ENCODE measurements at places on chromosomes 6 and 20.

DNA sequence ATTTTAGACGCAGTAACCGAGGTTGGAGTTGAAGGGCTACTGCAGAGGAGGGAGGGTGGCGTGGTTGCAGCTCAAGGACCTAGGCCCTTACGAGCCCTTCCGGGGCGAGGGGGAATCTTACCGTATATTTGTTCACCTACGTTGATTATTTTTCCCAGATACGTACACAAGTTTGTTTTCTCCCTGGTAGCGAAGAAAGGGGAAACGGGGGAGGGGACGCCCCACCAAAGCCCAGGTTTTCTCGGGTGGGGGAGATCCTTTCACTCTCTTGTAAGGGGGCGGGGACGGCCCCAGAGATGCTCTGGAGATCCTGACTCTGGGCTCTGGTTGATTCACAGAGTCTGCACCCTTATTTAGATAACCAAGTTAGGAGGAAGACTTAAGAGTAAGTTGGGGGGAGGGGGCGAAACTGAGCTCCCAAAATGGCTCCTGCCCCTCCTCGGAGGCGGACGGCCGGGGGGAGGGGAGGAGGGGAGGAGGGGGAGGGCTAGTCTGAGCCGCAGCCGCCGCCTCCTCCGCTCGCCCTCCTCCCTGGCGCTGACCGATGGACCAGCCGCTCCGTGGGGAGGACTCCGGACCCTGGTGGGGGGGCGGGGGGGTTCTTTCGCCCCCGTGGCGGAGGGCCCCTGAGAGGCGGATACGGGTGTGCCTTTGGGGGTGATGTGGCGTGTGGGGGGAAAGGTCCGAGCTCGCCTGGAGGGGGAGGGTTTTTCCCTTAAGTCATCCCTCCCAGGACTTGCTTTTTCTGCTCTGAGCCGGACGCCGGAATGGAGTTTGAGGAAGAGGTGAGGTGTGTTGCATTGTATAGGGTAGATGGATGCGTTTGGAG lies 2.2 kb downstream of the BRD2 start:
- DNase-seq, result peak; percentile 85

- no peak for DNase-seq
Measured at GRCh38 chr6:36419310-36419709, 23.3 kb downstream of the PXT1 start.

GRCh38 chr20:59666586-59666985 lies 62.2 kb downstream of the PHACTR3 start:
- no peak for DNase-seq

DNA sequence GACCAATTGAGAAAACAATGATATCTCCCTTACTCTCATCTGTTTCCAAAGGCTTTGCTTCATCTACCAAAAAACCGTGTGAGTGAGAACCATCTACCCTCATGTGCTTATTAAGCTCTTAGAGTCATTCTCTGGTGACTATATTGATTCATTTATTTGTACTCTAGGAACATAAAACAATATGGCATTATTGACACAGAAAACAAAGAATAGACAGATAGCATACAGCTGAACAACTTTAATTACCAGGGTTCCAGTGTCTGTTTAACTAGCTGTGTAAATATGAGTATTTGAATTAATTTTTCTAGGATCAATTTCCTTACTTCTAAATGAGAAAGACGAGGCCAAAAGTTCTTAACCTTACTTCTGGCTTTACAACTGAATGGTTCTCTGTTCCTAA lies 31.3 kb upstream of the HEY2 start:
- no peak for DNase-seq

DNA sequence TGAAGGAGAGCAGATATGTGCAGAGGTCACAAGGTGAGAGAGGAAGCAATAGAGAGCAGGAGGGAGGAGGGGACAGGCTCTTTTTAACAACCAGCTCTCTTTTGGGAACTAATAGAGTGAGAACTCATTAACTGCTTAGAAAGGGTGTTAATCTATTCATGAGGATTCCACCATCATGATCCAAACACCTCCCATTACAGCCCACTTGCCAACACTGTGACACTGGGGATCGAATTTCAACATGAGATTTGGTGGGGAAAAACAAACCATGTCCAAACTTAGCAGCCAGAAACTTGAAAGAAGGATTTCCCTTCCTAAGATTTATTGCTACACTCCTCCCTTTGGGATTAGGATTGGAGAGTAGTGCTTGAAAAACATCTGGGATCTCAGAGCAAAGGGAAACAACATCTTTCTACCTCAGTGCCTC lies 135.5 kb upstream of the PLCB4 start:
- DNase-seq, result no peak

DNA sequence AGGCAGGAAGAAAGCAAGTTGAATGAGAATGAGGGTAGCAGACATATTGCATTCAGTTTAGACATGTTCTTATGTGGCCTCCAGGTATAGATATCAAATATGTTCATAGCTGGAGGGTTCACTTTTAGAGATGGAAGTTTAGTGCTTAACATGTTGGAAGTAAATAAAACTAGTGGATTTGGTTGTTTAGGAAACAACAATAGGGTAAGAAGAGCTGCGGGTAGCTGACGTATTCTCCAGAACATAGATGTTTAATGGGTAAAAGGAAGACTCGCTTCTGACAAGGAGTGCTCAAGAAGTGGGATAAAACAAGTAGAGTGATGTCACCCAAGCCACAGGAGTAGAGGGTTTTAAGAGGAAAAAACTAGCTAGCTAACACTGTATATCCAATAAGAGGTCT lies 128.4 kb upstream of the COL21A1 start:
- no peak for DNase-seq

DNA sequence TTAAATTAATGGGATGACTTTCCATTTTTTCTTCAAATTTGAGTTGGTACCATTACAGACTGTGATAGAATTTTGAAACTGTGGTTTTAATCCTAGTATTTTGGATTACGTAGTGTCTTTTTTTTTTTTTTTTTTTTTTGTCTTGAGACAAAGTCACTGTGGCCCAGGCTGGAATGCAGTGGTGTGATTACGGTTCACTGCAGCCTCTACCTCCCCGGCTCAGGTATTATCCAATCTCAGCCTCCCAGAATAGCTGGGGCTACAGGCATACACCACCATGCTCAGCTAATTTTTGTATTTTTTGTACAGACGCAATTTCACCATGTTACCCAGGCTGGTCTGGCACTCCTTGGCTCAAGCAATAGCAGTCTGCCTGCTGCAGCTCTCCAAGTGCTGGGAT lies 87.1 kb downstream of the SOX4 start:
- DNase-seq, result no peak

DNA sequence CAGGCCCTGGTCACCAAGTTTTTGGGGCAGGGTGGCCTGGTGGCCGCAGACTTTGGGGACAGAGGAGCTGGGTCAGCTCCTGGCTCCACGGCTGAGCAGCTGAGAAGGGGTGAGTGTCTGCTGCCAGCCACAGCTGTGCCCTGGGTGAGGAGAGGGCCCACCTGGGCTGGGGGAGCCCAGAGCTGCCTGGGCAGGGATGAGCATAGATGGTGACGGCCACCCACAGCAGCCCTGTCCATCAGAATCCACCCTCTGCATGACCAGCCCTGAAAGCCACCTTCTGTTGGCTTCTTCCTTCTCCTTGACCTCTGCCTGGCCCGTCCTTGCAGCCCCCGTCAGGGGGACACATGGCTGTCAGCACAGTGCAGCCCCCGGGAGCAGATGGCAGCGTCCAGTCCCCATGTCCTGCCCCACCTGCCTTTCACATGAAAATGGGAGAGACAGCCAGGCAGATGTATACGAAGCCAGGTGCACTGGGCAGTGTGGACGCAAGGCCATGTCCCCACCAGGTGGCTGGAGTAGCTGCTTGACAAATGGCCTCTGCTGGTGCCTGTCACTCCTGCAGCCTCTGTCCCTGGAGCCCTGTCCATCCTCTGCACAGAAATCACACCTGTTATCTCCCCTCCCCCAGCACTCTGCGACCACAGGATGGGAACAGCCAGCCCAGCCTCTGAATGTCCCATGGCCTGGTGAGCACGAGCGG lies 220.8 kb downstream of the PREX1 start:
- DNase-seq, result no peak

- no peak for DNase-seq
Measured at GRCh38 chr6:19757036-19757435, 80.1 kb upstream of the ID4 start.

DNA sequence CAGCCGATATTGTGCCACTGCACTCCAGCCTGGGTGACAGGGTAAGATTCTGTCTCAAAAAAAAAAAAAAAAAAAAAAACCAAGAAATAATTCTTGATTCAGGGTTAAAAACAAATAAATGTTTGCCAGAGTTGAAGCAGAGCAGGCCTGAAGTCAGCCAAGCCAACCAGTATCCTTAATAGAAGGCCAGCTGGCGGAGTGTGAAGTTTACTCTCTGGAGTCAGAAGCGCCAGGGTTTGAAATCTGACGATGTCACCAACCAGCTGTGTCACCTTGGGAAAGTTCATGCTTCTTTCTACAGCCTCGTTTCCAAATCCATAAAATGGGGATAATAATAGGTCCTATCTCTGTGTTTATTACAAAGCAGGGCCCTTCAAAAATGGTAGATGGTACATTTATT lies 73.0 kb upstream of the ENPP5 start:
- no peak for DNase-seq

- DNase-seq, result no peak
Measured at GRCh38 chr6:135372758-135373157, 124.8 kb downstream of the AHI1 start.

DNA sequence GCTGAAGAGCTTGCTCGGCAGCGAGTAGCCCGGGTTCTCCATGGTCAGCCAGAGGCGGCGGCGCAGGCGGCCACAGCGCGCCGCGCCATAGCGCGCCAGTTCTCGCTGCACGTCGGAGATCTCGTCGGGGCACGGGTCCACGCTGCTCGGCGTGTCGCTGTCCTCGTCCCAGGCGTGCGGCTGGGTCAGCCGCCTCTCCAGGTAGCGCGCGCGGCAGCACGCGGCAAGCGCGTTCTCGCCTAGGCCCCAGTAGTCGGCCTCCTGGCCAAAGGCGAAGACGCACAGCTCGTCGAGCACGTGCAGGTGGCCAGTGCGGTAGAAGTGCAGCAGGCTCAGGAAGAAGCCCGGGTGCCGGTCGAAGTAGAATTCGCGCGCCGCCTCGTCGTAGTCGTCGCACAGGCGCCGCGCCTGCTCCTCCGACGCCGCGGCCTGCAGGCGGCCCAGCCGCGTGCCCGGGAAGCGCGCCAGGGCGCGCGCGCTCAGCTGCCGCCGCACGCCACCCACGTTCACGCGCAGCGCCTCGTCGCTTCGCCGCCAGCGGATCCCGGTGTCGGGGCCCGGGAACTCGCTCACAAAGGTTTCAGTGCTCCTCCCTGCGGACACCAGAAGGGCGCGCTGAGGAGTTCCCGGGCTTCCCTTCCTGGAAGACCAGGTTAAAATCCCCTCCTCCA lies 2.7 kb downstream of the KCNS1 start:
- DNase-seq, result no peak

DNA sequence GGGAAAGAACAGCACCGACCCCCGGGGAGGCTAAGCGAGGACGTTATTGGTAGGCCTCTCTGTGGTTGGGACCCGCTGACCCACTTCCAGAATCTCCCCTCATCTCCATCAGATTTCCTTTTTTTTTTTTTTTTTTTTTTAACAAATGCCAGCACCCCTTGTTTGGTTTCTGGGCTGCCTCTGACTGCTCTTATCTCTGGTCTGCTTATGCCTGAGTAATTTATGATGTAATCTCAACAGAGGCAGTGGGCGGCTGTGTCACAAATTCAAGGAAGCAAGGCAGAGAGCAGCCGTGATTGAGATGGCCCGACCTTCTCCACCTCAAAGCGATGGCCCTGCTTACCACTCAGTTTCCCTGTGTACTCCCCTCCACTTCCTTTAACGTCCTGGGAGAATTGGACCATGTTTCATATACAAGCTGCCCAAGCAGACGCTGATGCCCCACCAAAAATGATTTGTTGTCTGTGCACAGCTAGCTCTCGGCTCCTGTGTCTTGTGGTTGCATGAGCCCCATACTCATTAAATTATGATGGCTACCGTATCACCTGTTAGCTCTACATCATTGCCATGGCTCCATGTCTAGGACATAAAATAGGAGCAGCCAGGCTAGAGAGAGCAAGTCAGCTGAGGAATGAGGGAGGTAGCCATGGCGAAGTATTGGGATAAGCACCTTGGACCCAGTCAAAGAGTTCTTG lies 98.1 kb downstream of the ZNF217 start:
- no peak for DNase-seq

- DNase-seq, result no peak
Measured at GRCh38 chr6:112437058-112437457, 89.9 kb downstream of the RFPL4B start.

DNA sequence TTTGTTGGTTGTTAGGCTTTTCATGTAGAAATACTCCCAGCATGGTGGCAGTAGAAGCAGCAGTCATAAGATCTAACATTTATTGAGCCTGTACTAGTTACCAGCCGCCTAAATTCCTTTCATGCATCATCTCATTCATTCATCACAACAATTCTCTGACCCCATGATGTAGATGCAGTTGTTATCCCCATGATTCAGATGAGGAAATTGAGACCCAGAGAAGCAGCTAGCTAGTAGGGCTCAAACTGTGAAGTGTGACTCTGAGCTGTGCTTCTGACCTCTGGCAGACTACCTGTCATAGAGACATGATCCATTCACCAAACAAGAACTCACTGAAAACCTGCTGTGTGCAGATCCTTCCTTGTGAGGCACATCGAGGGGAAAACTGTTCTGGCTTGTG lies 16.9 kb downstream of the RREB1 start:
- no peak for DNase-seq

DNA sequence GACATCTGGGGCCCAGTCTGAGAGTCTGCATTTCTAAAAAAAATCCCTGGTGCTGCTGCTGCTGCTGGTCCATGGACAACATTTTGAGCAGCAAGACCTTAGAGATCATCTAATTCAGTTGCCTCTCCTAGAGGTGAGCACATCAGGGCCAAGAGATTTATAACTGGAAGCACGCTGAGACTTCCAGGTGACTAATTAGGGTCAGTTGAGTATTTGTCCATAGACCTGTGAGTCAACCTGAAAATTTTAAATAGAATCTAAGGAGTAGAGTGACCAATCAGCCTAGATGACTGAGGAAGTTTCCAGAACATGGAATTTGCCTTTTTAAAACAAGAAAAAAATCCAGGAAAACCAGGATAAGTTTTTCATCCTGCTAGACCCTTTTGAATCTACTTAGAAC lies 221.4 kb downstream of the PKHD1 start:
- DNase-seq, result no peak

- DNase-seq, result no peak
Measured at GRCh38 chr20:37544386-37544785, 16.7 kb upstream of the BLCAP start.

- DNase-seq, result no peak
Measured at GRCh38 chr20:42441864-42442331, 747.8 kb downstream of the PTPRT start.

DNA sequence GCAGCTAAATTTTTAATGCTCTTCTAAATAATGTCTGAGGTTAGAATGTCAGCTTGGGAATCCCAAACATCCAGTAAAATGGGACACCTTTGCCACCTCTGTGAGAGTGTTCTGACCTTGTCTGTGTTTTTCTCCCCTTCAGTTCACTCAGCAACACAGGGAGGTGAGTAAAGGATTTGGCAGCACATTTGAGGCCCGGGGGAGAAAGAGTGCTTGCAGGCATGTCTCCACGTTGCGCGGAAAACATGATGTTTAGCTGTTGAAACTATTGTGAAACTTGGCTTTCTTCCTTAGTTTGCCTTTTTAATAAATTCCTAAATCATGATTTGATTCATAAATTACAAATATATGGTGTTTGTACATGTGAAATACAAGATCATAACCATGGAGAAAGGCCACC lies 707.8 kb upstream of the FLRT3 start:
- DNase-seq, result no peak

All from hippocampal formation (tissue), 2 donors.